Kidney capillary endothelial cell (primary cell): ENCODE measurements at places on chromosomes 5 and 9.

- DNase-seq, result no peak
Measured at GRCh38 chr9:73059247-73059646, 92.4 kb upstream of the ANXA1 start.

- DNase-seq, result no peak
Measured at GRCh38 chr9:84317563-84317962, 23.0 kb downstream of the SLC28A3 start.

- DNase-seq, result no peak
Measured at GRCh38 chr5:160029540-160030139, 20.7 kb downstream of the TTC1 start.

GRCh38 chr5:62310426-62311143 lies 4.6 kb downstream of the KIF2A start:
- no peak for DNase-seq

GRCh38 chr5:113031557-113031956 lies 55.0 kb downstream of the DCP2 start:
- DNase-seq, result no peak
